ENCODE measurements at places on chromosomes 1 and 21.
A peak's percentile ranks its signal among the peaks of the same experiment; 100 is the strongest.

GRCh38 chr1:219967361-219967760 is 39.0 kb upstream of the SLC30A10 start:
- DNase-seq, result no peak

DNA sequence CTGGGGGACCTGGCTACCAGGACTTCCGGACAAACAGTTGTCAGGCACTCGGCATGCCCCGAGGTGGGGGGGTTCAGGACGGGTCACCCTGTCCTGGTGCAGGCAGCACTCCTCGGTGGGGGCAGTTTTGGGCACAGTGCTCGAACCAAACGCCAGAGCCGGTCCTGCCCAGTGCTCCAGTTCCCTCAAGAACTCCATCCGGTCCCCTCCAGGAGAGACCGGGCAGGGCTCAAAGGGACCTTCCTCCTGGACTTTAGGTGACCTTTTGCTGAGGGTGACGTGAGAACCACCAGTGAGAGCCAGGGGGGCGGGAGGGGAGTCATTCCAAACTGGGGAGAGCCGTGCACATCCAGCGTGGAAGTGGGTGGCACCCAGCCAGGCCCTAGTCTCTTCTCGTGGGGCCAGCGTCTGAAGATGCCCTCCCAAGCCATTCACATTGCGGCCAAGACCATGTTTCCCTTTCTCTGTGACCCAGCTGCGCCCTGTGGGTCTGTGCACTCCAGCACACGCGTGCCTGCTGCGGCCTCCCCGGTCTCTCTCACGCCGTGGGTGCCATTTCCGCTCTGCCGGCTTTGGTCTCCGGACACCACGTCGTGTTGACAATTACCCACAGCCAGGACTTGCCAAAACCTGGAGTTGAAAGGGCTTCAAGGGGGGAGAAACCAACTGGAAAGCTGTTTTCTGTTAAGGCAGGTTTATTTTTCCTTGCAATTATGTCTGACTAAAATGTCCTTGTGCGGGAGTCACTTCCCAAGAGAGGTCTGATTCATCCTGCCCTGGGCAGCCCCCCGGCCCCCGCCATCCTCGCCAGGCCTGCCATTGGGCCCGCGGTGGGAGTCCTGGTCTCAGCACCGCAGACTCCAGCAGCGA is 178.8 kb upstream of the ARHGEF16 start:
- no peak for DNase-seq

GRCh38 chr21:45950740-45951515 is 30.6 kb upstream of the COL6A1 start:
- DNase-seq, result peak; percentile 25

DNA sequence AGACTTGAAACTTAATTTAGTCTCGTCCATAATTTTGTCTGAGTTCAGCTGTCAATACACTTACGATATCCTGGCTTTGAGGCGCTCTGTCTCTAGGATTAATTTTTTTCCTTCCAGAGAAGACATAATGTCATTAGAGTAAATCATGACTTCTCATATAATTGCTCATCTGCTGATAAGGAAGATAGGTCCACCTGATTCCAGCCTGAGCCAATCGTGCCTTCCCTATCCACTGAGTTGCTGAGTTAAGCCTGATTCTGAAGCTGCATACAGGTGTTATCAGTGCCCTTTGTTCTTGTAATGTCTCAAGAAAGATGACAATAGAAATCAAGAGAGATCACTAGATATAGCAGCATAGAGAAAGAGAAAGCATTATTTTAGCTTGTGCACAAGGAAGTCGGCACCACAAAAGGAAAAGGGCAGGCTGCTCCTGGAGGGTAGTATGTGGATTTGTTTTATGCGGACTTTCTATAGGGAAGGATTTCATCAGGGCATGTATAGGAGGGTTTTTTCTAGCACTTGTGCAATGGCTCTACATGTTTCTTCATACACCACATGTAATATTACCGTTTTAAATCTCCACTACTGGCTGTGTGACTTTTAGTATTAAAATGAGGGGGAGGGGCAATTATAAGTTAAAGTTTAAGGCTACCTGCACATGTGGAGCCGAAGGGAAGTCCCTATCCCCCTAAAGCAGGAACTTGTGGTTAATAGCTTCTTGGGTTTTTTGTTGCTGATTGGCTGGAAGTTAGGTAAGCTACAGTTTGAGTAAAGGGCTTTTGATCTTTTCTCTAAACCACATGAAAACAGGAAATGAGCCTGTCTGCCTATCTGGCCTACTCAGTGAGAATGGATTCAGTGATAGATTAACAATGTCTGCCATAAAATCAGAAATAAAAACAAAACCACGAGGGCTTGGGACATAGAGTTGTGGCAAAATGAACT is 133.4 kb downstream of the PLPPR5 start:
- no peak for DNase-seq

DNA sequence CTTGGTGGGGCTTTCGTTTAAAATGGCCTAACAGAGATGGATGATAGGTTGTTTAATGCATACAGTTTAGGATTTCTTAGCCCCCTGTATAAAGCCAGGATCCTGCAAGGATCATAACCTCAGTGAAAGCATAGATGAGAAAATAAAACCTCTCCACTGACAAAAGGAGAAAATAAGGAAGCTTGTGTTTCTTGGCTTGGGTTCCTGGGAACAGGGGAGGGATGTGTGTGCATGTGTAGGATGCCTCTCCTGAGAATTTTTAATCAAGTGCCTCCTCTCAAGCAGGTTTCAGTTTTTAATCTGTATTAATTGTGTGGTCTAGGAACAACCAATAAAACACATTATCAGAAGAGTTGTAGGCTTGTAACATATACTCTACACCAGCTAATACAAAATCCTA is 26.1 kb downstream of the PRKACB start:
- DNase-seq, result no peak

DNA sequence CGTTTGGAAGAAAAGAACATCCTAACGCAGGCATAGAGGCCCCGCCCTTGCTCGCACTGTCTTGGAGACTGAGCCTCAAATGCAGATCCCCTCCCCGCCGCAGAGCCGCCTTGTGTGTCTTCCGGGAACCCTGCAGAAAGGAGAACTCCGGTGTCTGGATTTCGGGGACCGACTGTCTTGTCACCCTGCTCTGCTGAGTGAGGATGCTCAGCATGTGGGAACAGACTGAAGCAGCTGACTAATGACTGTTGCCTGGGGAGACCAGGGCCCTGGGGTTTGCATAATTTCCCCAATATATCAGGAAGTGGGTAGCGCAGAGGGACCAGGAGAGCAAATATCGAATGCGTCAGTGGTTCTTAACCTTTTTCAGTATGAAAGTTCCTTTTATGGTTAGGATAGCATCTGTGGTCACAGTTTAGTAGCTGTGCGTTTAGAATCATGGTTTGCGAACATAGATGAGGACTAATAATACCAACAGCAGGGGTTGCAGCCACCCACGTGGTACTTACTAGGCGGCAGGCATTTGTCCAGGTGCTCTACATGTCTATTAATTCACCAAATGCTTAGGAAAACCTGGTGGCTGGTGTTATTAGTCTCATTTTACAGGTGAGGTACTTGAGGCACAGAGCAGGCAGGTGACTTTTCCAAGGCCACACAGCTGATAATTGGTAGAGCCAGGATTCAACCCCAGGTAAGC is 14.3 kb downstream of the GPR137B start:
- DNase-seq, result no peak

- DNase-seq, result peak; percentile 96
These were observed 27.5 kb downstream of the DMBX1 start for GRCh38 chr1:46517010-46517600.

DNA sequence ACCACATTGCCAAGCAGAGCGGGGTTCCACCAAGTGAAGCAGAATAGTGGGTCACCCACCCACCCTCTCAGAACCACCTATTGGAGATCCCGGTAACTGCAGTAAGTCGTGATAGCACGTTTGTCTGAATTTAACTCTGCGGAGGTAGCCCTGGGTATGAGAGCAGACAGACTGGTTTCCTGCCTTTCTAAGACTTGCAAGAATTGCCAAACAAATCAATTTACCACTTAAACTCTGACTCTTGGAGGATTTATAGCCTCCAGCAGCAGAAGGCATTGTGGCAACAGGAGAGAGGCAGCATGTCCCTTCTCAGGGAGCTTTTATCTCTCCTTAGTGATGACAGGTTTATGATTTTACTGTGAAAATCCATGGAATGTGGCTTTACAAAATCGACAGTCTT is 287.9 kb upstream of the FMN2 start:
- no peak for DNase-seq

DNA sequence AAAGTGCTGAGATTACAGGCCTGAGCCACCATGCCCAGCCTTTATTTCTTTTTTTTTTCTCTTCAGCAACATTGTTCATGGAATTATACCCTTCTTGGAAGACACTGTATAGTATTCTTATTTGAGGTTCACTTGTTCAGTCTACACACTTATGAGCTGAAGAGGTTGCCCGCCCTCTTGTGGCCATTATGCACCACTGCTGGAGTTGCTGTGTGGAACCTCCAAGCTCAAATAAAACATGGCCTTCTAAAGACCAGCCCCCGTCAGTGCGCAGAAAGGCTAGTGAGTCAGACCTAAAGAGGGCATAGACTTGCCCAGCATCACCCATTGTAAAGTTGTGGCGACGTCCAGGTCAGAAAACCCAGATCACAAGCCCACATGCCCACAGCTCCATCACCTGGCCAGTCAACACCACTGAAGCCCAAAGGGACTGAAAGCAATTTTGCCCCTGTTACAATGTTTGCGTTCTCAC is 20.4 kb downstream of the LURAP1 start:
- DNase-seq, result peak; percentile 90

DNA sequence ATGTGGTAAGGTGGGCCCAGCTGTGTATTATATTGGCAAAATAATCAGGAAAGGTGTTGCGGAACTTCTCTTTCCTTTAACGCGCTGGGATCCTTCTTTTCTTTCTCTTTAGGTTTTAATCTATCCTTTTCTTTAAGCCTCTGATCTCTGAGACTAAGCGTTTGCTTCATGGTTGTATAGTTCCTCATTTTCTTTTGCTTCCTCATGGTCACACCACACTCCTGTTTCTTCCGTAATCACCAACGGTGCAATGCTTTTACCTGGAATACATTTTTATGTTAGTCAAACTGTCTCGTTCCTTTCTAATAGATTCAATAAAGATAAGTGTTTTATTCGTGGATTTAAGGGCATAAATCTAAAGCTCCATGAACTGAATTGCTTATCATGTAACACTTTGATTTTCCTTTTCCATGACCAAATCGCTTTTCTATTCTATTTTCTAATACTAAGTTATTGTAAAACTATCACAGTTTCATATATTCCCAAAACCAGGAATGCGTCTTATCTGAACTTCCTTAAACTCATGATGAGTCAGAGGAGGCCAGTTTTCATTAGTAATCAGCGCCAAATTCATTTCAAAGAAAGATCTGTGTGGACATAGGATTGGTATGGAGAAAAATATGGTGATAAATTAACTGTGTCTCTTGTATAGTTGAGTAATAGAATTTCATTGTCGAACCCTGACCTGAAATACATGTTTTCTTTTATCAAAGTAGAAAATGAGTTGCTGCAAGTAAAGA is 12.2 kb downstream of the SDCCAG8 start:
- no peak for DNase-seq

GRCh38 chr1:29971703-29972102 is 735.4 kb downstream of the PTPRU start:
- no peak for DNase-seq

DNA sequence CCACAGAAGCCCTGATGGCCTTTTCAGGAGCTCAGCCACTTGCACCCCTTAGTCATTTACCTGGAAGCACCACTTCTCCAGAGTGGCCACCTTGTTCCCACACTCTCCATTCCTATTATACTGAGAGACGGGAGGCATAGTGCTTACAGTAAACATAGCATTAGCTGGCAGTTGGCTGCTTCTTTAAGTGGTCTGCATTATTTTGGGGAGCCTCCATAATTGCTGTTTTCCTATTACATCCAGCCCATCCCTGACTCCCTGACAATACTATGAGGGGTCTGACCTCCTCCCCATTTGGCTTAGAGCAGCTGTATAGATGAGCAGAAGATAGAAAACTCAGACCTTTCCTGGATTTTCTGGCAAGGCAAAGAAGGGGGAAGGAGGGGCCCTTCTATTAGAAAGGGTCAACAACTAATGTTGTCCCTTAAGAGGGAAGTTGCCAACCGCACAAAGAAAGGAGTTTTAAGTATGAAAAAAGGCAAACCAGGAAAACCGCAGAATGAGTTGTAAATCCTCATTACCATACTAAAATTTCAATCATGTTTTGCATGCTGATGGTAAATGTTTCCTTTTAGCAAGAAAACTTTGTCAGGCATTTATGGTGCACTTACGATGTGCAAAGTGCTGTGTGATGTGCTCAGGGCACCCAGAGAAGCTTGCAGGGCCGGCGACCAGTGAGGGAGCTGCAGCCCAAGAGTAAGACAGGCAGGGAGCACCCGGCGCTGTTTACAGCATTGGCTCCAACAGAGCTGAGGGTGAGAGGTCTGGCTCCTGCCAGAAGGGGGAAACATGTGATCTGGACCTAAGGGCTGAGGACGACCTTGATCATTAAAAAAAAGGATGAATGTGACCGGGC is 167.3 kb downstream of the ZZZ3 start:
- DNase-seq, result no peak

DNA sequence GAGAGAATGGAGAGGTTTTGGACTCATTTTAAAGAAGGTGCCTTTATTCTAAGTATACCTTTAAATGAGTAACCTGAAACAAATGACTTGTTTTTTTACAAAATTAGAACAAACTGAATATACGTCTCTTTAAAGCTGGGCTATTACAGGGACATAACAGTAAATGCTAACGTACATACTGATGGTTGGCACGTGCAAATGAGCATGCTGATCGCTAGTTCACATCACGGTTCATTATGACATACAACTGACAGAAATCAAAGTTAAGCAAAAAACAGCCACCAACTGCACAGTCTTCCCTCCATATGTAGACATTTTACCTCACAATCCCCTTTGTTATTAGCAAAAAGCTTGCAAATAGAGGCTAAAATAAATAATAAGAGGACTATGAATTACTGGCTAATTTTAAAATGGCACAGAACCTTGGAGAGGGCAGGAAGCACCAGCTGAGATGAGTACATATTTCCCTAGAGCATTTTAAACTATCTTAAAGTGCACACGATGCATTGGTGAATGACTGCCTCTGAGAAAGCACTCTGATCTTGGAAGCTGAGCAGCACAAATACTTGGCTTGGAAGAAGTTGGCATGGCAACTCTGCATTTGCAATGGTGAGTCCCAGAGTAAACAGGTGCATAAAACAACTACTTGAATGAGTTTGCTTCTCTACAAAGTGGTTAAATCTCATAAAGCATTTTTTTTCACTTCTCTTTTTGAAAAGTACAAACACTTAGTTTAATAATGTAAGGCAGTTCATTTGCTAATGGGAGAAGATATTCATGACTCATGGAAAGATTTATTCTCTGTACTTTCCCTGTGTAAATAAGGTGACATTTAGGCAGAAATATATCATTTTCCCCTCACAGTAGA is 204.7 kb downstream of the LHX8 start:
- DNase-seq, result peak; percentile 72

- DNase-seq, result no peak
These were observed 121.8 kb downstream of the SYF2 start for GRCh38 chr1:25110485-25110884.

- DNase-seq, result no peak
These were observed 103.9 kb downstream of the URB2 start for GRCh38 chr1:229729916-229730315.

GRCh38 chr1:145425436-145426029 is at the start of gene NBPF20:
Gene NBPF20 (minus strand): TSS chr1:145425603. CDS start chr1:145405272, 20,331 bp downstream.
- peak; percentile 77 for DNase-seq

- no peak for DNase-seq
These were observed 29.6 kb downstream of the BACE2 start for GRCh38 chr21:41197582-41197981.

- no peak for DNase-seq
These were observed 4.5 kb upstream of the CD101 start for GRCh38 chr1:116997066-116997465.

Measured in DMS153 (cell line).